ENCODE measurements at places on chromosomes 2 and 18.

GRCh38 chr18:8847066-8847755 is 141.9 kb downstream of the MTCL1 start:
- no peak for DNase-seq

DNA sequence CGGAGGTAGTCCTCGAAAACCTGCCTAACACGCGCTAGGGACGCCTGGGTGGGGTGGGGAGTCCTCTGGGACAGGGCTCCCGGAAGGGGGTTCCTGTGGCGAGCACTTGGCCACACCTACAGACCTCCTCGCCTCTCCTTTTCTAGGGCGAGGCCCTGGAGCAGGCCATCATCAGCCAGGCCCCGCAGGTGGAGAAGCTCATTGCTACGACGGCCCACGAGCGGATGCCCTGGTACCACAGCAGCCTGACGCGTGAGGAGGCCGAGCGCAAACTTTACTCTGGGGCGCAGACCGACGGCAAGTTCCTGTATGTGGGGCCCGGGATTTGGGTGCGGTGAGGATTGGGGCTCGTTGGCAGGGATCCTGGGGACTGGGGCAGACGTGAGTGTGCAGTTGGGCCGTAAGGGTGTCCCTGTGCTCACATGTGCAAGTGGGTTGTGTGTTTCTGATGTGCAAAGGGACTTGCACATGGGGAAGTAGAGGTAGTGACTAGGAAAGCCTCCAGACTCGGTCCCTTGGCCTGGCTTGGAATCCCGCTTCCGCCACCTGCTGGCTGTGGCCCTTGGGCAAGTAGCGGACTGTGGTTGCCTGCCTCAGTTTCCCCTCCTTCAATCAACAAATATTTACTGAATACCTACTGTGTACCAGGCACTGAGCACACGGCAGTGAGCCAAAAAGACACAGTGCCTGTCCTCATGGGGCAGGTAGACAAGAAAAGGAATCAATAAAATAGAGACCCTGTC is 11.7 kb downstream of the ZAP70 start:
- DNase-seq = no peak

DNA sequence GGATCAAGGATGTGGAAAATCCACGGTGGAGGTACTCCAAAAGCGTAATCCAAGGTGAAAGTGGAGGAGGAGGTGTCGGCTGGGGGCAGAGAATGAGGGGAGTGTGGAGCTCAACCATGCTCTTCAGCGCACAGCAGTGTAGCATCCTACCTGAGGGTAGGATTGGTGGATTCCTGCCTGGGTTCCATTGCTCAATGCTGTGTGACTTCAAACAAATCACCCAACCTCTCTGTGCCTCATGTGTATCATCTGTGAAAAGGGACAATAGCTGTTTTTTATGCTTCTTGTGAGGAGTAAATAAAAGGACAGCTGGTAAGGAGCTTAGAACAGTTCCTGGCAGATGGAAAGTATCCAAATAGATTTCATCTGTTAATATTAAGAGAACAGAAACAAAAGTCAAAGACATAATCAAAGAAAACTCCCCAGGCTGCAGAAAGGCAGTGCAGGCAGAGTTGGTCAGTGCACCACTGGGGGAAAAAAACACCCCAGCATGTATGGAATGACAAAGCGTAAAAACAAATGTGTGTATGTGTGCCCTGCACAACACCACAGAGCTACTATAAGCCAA is 130.0 kb upstream of the HDAC4 start:
- DNase-seq = no peak

DNA sequence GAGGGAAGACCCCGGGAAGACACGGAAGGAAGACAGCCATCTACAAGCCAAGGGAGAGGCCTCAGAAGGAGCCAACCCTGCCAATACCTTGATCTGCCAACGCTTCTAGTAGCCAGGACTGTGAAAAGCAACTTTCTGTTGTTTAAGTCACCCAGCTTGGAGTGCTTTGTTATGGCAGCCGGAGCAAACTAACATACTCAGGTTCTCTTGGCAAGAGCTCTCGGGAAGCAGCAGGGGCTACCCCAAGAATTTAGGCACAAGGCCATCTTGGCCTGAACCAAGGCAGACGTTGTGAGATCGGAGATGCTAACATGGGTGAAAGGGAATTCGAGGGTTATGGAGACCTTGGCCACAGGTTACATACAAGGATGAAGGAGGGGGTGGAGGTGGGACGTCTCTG is 78.6 kb upstream of the KLHL29 start:
- no peak for DNase-seq

GRCh38 chr2:182977463-182977862 is 60.8 kb downstream of the NCKAP1 start:
- DNase-seq = no peak

- no peak for DNase-seq
These were observed 56.2 kb downstream of the EFR3B start for GRCh38 chr2:25098056-25098455.

- DNase-seq = no peak
These were observed 311.6 kb upstream of the NRP2 start for GRCh38 chr2:205370726-205371125.

DNA sequence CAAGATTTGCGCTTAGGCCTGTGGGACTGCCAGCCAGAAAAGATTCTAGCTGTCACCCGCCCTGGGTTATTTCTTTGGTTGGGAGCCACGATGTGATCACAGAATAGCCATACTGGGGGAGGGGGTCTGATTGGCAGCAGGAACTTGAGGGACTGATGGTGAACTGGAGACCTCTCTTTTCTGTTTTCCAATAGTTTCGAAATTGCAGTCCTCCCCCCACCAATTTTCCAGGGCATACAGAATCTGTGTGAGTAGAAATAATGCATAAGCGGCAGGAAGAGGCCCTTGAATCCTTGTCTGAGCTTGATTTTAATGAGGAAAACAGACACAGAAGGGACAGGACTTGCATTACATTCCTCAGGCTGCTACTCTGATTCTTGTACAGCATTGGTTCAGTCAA is 2.2 kb upstream of the POLR2D start:
- no peak for DNase-seq

- no peak for DNase-seq
These were observed 239.6 kb downstream of the BABAM2 start for GRCh38 chr2:28129955-28130695.

DNA sequence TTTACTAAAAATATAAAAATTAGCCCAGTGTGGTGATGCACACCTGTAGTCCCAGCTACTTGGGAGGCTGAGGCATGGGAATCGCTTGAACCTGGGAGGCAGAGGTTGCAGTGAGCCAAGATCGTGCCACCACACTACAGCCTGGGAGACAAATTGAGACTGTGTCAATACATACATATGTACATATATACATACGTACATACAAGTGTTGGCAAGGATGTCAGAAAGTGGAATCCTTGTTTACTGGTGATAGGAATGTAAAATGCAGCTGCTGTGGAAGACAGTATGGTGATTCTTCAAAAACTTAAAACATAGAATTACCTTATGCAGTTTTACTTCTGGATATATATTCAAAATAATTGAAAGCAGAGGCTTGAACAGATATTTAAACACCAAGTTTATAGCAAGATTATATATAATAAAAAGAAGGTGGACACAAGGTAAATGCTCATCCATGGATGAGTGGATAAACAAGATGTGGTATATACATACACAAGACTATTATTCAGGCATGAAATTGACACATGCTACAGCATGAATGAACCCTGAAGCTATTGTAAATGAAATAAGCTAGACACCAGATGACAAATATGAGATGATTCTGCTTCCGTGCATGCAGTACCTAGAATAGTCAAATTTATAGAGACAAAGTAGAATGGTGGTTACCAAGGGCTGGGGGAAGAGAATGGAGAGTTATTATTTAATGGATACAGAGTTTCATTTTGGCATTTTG is 43.2 kb downstream of the CCDC138 start:
- DNase-seq = no peak

GRCh38 chr18:32460171-32460731 is 10.4 kb downstream of the GAREM1 start:
- no peak for DNase-seq

DNA sequence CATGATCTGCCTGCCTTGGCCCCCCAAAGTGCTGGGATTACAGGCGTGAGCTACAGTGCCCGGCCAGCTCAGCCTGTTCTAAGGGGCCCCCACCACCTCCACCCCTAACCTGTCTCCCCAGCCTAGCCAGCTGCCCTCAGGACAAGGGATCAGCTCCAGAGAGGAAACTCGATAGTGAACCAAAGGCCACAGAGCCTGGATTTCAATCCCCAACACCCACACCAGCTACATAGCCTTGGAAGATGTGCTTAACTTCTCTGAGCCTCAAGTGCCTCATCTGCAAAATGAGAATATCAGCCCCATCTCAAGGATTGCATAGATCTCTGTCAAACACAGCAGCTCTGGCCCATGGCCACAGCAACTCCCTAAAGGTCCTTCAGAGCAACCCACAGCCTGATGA is 32.0 kb downstream of the BIN1 start:
- no peak for DNase-seq

GRCh38 chr2:134459706-134460406 is 206.0 kb downstream of the MGAT5 start:
- no peak for DNase-seq

- DNase-seq = no peak
These were observed 305.5 kb upstream of the KYNU start for GRCh38 chr2:142571934-142572333.

GRCh38 chr2:144084114-144084661 is 435.7 kb downstream of the ZEB2 start:
- DNase-seq = no peak

DNA sequence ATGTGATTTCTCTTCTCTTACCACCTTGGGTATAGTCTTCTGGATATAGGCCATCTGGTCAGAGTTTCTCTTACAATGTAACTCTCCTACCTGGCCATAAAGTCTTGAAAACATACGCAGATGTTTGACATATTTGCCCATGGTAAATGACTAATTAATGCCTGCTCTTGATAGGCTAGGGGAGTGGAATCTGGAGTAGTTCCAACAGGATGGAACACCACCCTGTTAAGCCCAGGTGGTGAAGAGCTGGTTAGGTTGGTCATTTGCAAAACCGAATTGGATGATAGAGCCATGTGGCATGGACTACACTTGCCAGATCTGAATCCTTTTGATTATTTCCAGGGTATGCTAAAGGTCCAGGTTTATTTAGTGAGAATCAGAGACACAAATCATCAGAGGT is 36.5 kb downstream of the HADHB start:
- no peak for DNase-seq

DNA sequence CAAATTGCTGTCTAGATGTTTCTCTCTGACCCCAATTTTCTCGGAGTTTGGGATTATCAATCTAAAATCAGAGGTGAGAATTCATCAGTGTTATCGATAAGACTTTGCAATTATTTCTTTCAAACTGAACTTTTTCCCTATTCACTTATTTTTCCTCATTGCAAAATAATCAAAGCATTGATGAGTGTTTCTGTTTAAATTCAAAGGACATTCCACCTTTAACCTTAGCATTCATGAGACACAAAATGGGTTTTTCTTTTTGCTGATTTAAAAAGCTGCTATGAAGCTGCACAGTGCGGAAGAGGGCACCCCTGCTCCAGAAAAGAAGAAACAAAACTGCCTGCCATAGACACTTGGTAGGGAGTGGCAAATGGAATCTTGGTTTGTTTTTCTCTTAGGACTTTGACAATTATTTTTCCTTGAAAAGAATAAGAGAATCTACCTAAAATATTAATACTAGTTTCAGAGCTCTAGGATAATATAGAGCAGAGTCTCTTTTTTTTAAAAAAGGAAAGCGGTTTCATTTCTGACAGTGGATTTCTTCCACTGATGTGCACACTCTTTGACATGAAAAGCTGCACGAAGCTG is 203.4 kb downstream of the TGIF1 start:
- DNase-seq = no peak

- DNase-seq = no peak
These were observed 101.3 kb downstream of the ANKRD44 start for GRCh38 chr2:197209246-197209645.

GRCh38 chr2:212994976-212995375 is 156.4 kb downstream of the IKZF2 start:
- DNase-seq = no peak

GRCh38 chr18:499776-500631 is 497 bp downstream of the COLEC12 start:
- DNase-seq = no peak

GRCh38 chr18:47719096-47719780 is 211.2 kb downstream of the SMAD2 start:
- no peak for DNase-seq

GRCh38 chr2:55051026-55051866 is 995 bp upstream of the RTN4 start:
- DNase-seq = peak; percentile 69

GRCh38 chr18:49582579-49582978 is 20.7 kb downstream of the LIPG start:
- DNase-seq = no peak

- DNase-seq = no peak
These were observed 35.9 kb downstream of the FHOD3 start for GRCh38 chr18:36333414-36333813.

DNA sequence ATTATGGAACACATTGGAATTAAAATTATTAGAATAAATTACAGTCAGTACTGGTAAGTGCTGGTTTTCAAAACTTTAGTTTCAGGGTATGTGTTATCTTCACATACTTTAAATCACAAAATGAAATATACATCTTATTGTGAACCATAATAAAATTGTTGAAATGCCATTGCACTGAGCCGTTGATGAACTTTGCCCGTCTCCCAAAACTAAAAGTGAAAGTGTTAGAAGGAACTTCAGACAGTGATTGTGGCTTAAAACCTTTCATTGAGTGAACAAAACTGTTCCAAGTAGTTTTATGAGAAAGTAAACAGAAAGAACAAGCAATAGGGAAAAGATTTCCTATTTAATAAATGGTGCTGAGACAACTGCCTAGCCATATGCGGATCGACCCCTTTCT is 811.6 kb downstream of the PLCL1 start:
- DNase-seq = no peak

GRCh38 chr2:236940497-236940896 is 145.2 kb upstream of the COPS8 start:
- DNase-seq = no peak

DNA sequence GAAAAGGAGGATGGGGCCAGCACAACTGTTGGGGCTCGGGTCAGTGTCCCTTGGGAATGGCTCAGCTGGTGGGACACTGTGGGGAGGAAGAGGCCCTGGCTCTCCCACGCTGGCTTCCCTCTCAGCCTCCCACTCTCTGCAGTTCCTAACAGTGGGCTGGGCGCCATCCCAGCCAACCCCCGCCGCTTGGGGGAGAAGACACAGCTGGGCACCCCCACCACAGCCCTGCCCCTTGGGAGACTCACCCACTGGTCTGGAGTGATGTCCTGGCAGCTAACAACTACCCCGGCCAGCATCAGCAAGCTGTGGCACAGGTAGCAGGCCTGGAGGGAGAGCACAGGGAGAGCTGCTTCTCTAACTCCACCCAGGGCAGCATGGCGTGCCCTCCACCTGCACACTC is 8.3 kb upstream of the SEMA4C start:
- DNase-seq = no peak

DNA sequence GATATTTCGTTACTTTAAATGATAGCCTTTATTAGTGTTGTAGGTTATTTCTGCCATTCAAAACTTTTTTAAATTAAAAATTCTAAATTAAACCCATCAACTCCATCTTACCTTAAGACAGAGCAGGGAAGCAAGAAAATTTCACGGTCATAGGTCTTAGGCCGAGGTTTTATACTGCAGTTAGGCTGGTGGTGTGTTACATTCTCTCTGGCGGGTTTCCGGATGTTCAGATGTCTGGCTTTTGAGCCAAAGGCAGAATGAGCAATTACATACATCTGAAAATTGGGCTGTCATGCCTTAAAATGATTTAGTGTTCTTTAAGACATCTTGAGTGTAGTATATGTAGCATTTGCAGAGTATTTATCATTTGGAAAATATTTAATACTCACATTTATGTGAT is 27.9 kb downstream of the GLS start:
- no peak for DNase-seq

All from ovary (tissue), 10 donors.